ENCODE measurements at places on chromosomes 4 and X. TPM values are rescaled to one million over a fixed set of nuclear protein-coding genes. Genes with fewer than 3 reads are reported as not detected.
A peak's percentile ranks its signal among the peaks of the same experiment; 100 is the strongest.

- no peaks in the 10 kb centered on the region for H3K4me1 ChIP-seq
- H3K36me3 ChIP-seq = no peaks in the 10 kb centered on the region
- no peak overlapping the region for H3K27ac ChIP-seq
Measured at GRCh38 chrX:38845426-38845825, 44.2 kb downstream of the MID1IP1 start.

DNA sequence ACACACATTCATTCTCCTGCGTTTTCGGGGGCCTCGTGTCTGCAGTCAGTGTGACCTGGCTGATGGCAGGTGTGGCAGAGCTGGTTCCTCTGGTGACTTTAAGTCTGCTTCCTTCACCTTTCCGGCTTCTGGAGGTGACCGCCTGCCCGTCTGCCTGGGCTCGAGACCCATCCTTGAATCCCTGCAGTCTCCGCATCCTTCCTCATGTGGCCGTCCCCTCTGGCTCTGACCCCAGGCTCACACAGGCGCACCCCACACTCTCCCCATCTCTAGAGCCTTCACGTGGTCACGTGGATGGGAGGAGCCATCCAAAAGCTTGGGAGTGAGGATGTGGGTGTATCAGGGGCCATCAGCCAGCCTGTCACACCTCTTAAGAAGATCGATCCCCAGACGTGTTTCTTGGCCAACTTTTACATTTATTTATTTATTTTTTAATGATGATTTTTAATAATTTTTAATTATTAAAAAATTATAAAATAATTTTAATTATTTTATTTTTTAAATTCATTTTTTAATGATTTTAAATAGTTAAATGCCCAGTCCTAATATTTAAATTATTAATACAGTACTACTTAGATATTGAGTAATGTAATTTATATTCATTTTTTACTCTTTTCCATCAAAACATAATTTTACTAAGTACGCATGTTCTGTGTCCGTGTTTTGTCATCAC, 20.9 kb downstream of the RGS12 start:
- H3K27ac ChIP-seq = no peak overlapping the region
- H3K4me1 ChIP-seq = no peaks in the 10 kb centered on the region
- no peaks in the 10 kb centered on the region for H3K36me3 ChIP-seq
- no peak for DNase-seq
- no peak overlapping the region for H3K4me3 ChIP-seq

- H3K4me3 ChIP-seq = no peak overlapping the region
- no peak for DNase-seq
- H3K36me3 ChIP-seq = no peaks in the 10 kb centered on the region
- H3K27me3 ChIP-seq = no peaks in the 10 kb centered on the region
- H3K4me1 ChIP-seq = no peaks in the 10 kb centered on the region
- H3K27ac ChIP-seq = no peak overlapping the region
Measured at GRCh38 chrX:49992853-49993252, 70.5 kb downstream of the CLCN5 start.

- no peak for DNase-seq
- no peak overlapping the region for H3K4me3 ChIP-seq
- no peaks in the 10 kb centered on the region for H3K27me3 ChIP-seq
- H3K4me1 ChIP-seq = no peaks in the 10 kb centered on the region
- H3K27ac ChIP-seq = no peak overlapping the region
Measured at GRCh38 chrX:133645977-133646718, 230.9 kb upstream of the GPC4 start.

- H3K27ac ChIP-seq = no peak overlapping the region
- H3K4me3 ChIP-seq = no peak overlapping the region
- no peaks in the 10 kb centered on the region for H3K36me3 ChIP-seq
- no peaks in the 10 kb centered on the region for H3K27me3 ChIP-seq
- no peak for DNase-seq
- peaks cover 34% of the 10 kb centered on the region for H3K4me1 ChIP-seq
Measured at GRCh38 chr4:16222957-16223527, 3.2 kb downstream of the TAPT1 start.

- no peak overlapping the region for H3K4me3 ChIP-seq
- DNase-seq = peak; percentile 48
- H3K27me3 ChIP-seq = no peaks in the 10 kb centered on the region
- H3K27ac ChIP-seq = no peak overlapping the region
- H3K36me3 ChIP-seq = peaks cover 12% of the 10 kb centered on the region
- H3K4me1 ChIP-seq = no peaks in the 10 kb centered on the region
Measured at GRCh38 chr4:41957634-41958033, 22.4 kb downstream of the TMEM33 start.

- H3K36me3 ChIP-seq = no peaks in the 10 kb centered on the region
- no peak overlapping the region for H3K27ac ChIP-seq
- H3K27me3 ChIP-seq = no peaks in the 10 kb centered on the region
- H3K4me3 ChIP-seq = no peak overlapping the region
Measured at GRCh38 chr4:155578726-155579370, 87.8 kb upstream of the GUCY1A1 start.

Gene F8A3
- total RNA-seq = 14.8 TPM

- no peak overlapping the region for H3K4me3 ChIP-seq
- no peaks in the 10 kb centered on the region for H3K36me3 ChIP-seq
- H3K4me1 ChIP-seq = no peaks in the 10 kb centered on the region
- H3K27ac ChIP-seq = no peak overlapping the region
Measured at GRCh38 chr4:125725957-125726525, 411.3 kb downstream of the FAT4 start.

Gene HTN1
- total RNA-seq = not detected

DNA sequence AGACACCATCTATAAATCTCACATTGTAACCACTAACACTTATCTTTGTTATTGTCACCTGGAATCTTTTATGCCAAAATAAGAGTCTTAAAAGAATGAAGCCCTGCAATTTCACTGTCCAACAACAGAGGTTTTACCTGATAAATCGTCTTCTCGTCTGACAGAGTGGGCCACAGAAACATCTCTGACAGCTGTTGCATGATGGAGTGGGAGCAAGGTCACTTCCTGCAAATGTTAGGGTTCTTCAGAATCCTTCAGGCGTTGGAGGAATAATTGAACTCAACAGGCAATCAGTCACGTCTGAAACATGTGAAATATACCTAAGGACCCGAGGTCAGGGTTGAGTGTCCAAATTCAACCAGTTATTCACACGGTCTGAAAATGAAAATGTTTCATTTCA, 353.6 kb downstream of the TRIML1 start:
- no peak for DNase-seq
- no peaks in the 10 kb centered on the region for H3K27me3 ChIP-seq
- no peaks in the 10 kb centered on the region for H3K4me1 ChIP-seq
- no peak overlapping the region for H3K27ac ChIP-seq
- H3K4me3 ChIP-seq = no peak overlapping the region

Gene USP17L20
- total RNA-seq = not detected

DNA sequence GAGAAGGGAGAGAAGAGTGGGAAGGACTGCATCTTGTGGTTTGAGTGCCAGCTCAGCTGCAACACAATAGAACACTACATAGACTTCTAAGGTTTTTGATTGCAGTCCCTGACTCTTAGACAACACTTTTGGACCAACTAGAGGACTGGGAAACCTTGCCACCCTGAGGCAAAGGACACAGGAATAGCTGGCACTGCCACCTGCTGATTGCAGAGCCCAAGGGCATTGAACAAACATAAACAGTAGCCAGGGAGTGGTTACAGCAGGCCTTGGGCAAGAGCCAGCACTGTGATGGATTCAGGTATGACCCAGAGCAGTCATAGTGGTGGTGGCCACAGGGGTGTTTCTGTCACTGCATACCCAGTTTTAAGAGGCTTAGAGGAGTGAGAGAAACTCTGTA, 72.5 kb upstream of the CXorf51A start:
- H3K27me3 ChIP-seq = no peaks in the 10 kb centered on the region
- no peak overlapping the region for H3K27ac ChIP-seq
- H3K4me3 ChIP-seq = no peak overlapping the region
- no peaks in the 10 kb centered on the region for H3K36me3 ChIP-seq
- no peak for DNase-seq
- no peaks in the 10 kb centered on the region for H3K4me1 ChIP-seq

- no peak for DNase-seq
- H3K27ac ChIP-seq = no peak overlapping the region
- no peak overlapping the region for H3K4me3 ChIP-seq
Measured at GRCh38 chr4:21757248-21757647, 191.3 kb downstream of the KCNIP4 start.

Data from B cell (primary cell).